ENCODE measurements at places on chromosomes 5 and 9. TPM values are rescaled to one million over a fixed set of nuclear protein-coding genes. Genes with fewer than 3 reads are reported as not detected.

DNA sequence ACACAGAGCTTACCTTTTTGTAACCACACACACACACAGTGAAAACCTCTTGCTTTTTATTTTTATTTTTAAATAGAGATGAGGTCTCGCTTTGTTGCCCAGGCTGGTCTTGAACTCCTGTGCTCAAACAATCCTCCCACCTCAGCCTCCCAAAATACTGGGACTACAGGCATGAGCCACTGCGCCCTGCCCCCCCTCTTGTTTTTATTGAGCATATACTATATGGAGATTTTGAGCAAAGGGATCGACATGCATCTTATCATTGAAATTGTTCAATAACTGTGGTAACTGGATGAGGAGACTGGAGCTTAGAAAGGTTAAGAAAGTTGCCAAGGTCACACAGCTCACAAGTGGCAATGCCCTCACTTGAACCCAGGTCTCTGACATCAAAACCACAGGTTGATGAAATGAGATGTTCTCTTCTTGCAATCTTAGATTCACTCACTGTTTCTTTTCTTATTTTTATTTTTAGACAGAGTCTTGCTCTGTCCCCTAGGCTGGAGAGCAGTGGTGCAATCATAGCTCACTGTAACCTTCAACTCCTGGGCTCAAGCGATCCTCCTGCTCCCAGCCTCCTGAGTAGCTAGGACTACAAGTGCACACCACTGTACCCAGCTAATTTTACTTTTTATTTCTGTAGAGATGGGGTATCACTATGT, 26.8 kb upstream of the STXBP1 start:
- no peak for DNase-seq

DNA sequence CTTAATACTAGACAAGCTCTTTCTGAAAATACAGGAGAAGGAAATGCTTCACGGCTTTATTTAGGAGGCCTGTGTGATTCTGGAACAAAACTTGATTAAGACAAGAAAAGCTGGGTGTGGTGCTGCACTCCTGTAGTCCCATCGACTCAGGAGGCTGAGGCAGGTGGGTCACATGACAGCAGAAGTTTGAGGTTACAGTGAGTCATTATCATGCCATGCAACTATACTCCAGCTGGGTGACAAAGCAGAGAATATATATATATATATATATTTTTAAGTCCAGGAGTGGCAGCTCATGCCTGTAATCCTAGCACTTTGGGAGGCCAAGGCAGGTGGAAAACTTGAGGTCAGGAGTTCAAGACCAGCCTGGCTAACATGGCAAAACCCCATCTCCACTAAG, 33.1 kb upstream of the SPIN1 start:
- no peak for DNase-seq

DNA sequence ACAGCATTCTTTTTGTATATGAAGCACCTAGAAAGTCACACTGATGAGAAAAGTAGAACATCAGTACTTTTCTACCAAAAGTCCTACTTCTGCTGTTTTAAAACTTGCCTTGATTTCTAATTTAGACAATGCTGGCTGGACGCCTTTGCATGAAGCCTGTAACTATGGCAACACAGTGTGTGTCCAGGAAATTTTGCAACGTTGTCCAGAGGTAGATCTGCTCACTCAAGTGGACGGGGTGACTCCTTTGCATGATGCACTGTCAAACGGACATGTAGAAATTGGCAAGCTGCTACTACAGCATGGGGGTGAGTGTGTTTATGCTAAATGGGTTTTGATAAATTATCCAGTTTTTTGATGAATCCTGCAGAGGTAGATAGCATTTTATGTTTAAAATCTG, 73.5 kb downstream of the SLF1 start:
- DNase-seq, result peak; percentile 56

DNA sequence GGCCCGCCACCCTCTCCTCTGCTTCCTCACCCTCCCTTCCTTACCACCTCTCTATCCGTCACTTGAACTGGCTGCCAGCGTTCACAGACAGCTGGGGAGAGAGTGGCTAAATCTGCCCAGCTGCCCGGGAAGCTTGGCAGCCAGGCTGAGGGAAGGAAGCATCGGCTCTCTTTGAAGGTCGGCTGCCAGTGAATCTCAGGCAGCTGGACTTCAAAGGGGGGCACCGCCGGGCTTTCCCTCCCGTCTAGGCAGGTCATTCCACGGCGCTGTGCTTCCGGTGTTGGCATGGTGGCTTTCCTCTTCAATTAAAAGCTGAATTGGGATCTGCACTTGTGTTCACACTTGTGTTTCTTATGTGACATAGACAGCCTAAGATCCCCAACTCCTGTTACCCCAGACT, 174.0 kb downstream of the GDNF start:
- DNase-seq, result peak; percentile 95

- no peak for DNase-seq
These were observed 3.0 kb upstream of the HNRNPAB start for GRCh38 chr5:178201221-178201926.

Gene PCDHGA12
- 5.1 TPM for total RNA-seq

GRCh38 chr9:78781681-78782080, 484.8 kb downstream of the PSAT1 start:
- DNase-seq, result no peak

Gene ANKRD33B
- 8.1 TPM for total RNA-seq

DNA sequence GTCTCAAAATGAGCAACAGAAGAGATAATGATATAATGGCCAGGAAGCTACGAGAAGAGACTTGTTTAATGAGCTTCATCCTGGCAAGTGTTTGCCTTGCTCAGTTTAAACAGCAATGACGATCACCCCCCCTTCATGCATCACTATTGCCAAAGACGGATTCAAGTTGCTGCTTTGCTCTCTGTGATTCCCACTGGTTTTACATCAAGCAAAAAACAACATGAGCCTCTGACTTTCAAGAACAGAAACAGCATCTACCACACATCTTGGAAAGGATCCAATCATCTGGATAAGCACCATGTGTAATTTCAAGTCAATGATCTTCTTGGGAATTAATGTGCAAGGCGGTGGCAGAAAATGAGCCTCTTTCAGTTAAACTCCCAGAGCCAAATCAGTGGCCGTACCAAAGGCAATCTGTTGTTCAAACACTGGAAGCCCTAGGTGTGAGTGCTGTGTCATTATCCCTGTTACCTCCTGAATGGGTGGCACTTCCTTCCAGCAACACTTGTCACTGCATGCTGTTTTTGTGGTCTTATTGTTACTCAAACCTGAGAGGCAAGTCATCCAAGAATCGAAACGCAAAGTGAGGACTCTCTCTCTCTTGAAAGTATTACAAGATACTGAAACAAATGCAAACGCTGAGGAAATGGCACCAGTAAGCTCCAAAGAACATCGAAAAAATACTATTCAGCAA, 72.8 kb downstream of the MED27 start:
- peak; percentile 85 for DNase-seq

DNA sequence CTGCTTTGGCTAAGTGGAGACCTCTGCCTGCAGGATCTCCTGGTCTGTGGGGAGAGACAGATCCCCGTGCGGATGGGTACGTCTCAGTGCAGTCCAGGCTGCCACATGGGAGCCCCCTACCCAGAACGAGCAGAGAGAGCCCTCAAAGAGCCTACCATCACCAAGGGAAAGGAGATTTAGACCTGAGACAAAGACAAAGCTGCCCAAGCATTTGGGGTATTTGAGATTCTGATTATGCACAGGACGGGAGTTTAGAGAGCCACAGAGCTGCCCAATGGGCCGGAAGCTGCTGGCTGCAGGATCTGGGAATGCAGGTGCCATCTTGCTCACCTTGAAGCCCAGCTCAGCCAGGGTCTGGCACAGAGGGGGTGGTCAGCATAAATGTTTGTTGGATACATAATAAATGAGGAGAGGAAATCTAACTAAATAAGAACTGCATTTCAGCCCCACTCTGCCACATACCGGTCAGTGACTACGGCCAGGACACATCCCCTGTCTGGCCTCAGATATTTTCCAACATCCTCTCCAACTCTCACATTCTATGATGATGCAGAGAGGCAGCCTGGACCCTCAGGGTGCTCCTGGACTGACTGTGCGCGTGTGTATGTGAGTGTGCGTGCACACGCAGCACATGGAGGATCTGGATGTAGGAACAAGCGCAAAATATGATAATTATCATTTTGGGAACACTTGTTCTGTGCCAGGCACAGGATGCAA, 157.8 kb downstream of the FGF18 start:
- peak; percentile 70 for DNase-seq

DNA sequence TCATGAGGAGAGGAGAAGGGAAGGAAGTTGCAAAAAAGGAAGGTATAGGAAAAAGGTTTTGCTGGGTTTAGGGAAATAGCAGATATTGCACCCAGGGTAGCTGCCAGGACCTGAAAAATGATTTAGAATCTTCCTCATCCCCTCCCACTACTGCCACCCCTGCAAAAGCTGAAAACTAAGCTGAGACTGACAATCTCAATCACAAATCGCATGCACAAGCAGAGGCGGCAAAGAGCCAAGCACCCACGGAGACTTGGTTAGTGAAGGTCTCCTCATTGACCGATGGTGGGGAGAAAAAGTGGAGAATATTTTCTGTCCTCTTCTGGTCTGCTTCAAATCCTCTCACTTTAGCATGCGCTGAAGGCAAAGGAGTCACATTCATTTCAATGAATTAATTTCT, 39.1 kb upstream of the PAM start:
- no peak for DNase-seq

Gene MAMDC4
- total RNA-seq, result 3.8 TPM

Gene RAI14
- total RNA-seq, result 42.6 TPM

- peak; percentile 27 for DNase-seq
These were observed 517.0 kb downstream of the AGTPBP1 start for GRCh38 chr9:85224729-85225128.

Gene DPM2
- total RNA-seq, result 11.6 TPM

GRCh38 chr9:29625292-29625731, 2052.0 kb upstream of the C9orf72 start:
- no peak for DNase-seq

Gene ERP44
- 17.0 TPM for total RNA-seq

Gene STK32A
- total RNA-seq, result 0.62 TPM

Gene VCP
- 201 TPM for total RNA-seq

- DNase-seq, result peak; percentile 25
These were observed 4.1 kb downstream of the KLF9 start for GRCh38 chr9:70410368-70410767.

- no peak for DNase-seq
These were observed 114.4 kb downstream of the UBE2R2 start for GRCh38 chr9:33931326-33931725.

Gene CTNND2
- total RNA-seq, result 2.4 TPM

GRCh38 chr5:159978358-159978757, 30.6 kb upstream of the TTC1 start:
- DNase-seq, result no peak

Gene HRH2
- total RNA-seq, result 1.7 TPM

Gene PRRT1B
- total RNA-seq, result not detected

Gene ZNF354C
- total RNA-seq, result 16.3 TPM

Gene ZCCHC10
- total RNA-seq, result 26.4 TPM

GRCh38 chr5:161545344-161546094, 1.0 kb downstream of the GABRB2 start:
- no peak for DNase-seq

Gene HTR4
- not detected for total RNA-seq

- DNase-seq, result no peak
These were observed 106.8 kb upstream of the LIFR start for GRCh38 chr5:38663249-38663648.

Gene IL9
- not detected for total RNA-seq

DNA sequence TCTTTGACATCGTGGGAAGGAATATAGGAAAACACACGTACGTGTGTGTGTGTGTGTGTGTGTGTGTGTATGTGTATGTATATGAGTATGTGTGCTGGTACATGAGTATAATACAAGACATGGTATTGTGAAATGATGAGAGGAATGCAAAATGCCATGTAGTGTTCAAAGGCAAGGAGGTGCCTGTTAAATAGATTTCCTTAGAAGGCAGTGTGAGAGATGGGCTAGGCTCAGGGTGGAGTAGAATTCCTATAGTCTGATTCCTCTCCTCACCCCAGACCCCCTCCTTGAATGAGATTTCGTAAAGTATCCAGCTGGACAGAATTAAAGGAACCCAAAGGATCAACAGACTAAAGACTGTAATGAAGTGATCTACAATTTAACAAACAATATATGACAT, 11.1 kb downstream of the GPR21 start:
- no peak for DNase-seq

GRCh38 chr9:90975781-90976538, 174.3 kb downstream of the SYK start:
- DNase-seq, result no peak

DNA sequence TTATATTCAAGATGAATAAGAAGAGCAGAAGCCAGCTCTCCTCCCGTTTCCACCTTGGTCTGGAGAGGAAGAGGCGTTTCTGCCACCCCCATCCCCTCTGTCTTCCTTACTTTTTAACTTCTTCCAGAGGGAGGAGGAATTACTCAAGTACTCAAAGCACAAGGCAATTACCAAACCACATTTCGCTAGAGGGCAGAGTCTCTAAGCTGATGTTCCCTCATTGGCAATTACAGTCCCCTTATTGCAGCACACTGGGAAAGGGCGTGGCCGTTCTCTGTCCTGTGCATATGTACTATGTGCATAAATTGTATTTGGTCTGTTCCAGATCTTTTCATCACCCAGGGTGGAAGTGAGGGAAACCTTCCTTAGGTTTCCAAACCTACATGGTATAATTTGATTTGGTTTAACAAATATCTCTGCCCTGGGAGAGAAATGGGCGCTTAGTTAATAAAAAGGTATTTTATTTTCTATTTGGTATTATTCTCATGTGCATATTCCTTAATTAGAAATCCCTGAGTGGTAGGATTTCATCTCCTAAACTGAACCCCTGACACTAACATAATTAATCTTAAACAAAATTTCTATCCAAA, 29.8 kb upstream of the ALDOB start:
- peak; percentile 52 for DNase-seq

Gene CHSY3
- 7.6 TPM for total RNA-seq

DNA sequence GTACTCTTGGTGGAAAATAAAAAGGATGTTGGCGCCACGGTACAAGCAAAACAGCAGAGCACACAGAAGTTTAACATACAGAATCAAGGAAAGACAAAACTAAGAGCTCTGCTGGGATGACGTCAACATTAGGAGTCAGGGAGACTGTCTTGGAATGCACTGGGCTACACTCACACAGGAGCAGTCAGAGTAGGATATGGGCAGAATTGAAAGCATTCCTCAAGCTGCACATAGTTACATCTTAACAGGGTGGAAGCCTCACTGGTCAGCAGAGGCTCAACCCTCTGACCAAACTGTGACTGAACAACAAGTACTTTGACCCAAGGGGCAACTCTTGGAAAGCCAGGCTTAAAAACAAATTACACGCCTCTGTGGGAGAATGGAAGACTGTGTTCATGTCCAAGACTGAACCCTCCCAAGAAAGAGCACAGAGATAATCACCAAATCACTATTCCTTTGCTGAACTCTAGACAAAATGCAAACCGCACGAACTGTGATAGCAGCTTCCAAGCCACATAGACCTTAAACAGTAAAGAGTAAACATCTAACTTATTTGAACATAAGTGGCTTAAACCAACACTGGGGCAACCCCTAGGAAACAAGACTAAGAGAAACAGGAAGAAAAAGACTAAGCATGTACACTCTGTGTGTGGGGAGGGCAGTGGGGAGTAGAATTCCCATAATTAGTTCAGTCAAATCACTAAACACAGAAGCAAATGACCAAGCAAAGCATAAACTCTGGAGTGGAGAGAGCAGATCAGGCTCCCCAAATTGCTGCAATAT, 772.7 kb downstream of the PRELID2 start:
- DNase-seq, result no peak
